ENCODE measurements at places on chromosomes 7 and 10.

GRCh38 chr7:138903186-138903820 lies 77.9 kb downstream of the KIAA1549 start:
- no peak for DNase-seq

GRCh38 chr7:33733870-33734650 lies 171.3 kb upstream of the BMPER start:
- DNase-seq: no peak

DNA sequence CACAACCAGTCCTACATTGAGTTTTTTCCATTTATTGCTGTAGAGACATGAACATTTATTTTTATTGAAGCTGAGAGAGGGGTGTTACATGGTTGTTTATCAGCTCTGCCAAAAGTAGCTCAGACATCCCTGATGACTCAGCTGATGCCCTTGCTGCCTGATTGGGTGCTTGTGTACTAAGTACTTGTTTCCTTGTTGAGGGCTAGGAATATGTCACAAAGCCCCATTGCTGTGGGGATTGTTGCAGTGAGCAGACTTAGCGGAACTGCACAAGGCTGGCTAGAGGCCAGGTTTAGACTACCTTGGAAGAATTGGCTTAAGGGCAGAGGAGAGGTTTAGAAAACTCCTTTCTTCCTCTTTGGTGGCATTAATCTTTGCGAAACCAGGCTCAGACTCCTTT lies 110.6 kb downstream of the AUTS2 start:
- DNase-seq: peak; percentile 17

DNA sequence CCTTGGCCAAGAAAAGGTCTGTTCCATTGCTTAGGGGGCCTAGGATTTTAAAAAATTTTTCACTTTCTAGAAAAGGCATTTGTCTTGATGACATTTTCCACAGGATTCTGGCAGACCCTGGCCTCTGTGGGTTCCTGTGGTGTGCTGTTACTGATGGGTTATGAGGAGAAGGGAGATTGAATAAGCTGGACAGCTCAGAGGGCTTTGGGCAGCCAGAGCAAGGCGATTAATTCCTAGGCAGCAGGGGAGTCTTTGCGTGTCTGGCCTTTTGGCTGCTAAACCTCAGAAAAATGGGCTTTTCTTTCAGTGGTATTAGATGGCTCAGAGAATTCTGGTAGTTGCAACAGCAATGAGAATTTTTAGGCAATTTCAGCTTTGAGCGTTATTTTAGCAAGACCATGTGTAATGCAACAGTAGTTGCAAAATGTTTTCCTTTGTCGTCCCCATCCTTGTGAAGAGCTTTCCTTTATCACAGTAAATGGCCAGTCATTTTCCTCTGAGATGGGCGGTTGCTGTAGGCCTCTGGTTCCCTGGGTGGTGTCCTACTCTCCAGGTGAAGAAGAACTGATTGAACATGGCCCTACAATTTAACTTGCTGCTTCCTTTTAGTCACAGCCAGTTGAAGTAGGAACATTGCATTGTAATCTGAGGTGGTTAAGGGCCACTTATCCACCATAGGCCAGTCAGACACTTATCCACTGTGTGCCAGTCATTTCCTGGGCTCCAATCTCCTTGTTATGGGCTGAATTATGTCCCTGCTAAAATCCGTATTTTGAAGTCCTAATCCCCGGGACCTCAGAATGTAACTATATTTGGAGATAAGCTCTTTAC lies 43.2 kb downstream of the SH2D4B start:
- no peak for DNase-seq

DNA sequence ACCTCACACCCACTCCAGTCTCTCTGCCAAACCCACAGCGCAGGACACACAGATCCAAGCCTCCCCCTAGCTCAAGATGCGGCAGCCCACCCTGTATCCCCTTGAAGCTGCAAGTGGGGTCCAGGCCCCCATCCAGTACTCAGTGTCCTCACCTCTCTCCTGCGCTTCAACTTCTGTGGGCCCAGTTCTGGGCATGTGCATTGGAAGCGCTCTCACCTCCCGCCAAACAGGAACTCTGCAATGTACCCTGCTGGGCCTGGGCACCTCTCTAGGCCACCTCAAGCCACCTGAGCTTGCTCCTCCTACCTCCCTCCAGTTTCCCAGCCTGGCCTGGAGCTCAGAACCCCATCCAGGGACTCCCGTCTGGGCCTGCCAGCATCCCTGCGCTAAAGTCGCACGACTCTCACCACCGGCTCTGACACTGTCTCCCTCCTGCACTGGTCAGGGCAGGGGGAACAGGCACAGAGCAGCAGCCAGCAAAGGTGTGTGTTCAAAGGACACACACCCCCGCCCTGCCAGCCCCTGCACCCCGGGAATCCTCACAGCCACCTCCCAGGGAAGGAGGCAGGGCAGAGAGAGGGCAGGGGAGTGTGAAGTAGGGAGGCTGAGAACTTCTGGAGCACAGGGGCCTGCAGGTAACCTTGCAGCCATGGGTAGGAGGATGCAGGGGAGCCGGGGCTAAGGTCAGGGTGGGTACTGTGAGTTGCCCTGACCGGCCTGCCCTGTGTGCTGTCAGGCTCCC lies 51.7 kb upstream of the MSMB start:
- DNase-seq: no peak

DNA sequence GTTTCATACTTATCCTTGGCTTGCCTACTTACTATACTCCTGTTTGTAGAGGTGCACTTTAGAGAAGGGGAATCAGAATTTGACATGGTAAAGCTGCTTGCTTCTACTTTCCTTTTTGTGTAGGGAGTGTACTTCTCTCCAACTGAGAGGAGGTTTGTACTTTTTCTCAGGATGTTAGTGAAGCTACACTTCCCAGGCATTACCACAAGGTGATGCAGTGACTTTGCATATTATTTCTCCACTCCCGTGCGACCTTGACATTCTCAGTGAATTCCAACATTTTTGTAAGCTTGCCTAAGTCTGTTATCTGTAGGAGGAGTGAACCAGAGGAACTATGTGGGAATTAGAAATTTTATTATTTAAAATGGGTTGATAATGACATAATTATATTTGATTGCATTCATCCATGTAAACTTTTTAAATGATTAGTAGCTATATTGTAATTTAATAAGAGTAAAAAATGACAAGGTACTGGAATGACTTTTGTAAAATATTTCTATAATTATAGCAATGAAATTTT lies 5.2 kb downstream of the TAX1BP1 start:
- peak; percentile 75 for DNase-seq

GRCh38 chr7:74289659-74290552 lies 699 bp downstream of the CLIP2 start:
- DNase-seq: no peak

DNA sequence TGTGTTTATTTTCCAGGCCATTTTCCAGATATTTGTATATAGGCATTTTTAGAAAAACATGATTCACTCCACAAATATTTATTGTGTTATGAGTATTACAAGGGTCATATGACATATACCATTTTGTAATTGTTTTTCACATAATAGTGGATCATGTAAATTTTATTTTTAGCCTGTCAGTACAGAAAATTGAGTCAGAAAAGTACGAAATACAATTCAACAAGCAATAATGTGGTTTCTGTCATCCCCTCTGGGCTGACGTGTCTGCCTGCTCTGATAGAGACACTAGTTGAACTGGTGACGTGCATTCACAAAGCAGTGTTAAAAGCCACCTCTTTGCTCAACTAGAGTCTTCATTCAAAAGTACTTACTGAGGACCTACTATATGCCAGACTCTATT lies 97.9 kb upstream of the STEAP1B start:
- peak; percentile 81 for DNase-seq

DNA sequence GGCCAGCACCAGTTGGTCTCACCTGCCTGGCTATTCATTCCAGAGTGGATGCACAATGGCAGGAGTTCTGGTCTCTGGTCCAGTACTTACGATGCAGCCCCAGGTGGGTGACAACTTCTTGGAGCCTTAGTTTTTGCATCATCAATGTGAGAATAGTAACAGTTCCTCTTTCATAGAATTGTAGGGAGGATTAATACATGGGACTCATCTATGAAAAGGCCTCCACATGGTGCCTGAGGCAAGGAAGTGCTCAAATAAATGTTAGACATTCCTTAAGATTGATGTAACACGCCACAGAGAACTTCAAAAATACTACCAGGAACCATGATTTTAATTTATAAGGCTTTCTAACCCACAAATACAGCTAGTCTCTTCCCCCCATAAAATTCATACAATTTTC lies 120.1 kb upstream of the CHST15 start:
- DNase-seq: no peak

DNA sequence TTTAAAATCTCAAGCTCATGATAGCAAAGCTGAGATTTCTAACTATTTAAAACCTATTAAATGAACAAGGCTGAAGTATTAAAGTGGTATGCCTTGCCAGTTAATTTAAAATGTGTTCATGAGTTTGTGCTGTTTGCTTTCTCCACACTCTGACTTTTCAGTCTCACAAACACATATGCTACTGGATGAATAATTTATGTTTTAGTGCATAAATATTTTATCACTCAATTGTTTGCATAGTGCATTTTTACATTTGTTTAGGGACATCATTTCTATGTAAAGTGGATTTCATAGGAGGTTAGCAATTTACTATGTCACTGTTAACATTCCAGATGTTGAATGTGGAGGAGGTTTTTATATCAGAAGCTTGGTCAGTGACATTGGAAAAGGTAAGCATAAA lies 36.0 kb downstream of the TRUB1 start:
- no peak for DNase-seq

GRCh38 chr10:132265890-132266496 lies 41.8 kb downstream of the STK32C start:
- no peak for DNase-seq

DNA sequence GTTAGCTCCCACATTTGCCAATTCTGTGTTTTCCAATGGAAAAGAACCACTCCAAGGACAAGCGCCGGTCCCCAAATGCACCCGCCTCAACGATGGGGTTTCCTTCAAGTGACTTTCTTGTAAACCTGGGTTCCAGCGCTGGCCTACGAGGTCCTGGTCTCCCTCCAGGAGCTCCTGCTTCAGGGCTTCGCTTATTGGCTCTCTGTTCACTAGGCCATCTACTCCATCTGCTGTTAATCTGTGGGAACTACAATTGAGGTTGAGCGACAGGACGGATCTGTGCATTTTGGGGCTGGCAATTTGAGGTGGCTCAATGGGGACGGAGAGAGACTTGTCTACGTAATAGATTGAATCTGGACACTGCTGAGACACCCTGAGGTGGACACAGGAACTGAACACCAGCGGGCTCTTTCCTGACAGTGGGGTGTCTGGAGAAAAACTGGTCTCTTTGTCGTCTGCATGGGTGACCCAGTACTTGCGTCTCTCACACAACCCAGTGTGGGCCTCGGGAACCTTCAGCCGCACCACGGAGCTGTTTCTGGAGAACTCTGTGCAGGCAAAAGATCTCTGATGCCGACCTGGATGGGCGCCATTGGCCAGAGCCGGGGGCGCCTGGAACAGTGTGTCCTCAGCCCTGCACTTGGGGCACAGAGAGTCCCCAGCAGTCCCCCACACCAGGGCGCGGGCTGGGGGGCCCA lies 115.9 kb upstream of the ADAM12 start:
- DNase-seq: peak; percentile 71
